ENCODE measurements at places on chromosomes 6 and 20.

GRCh38 chr6:47631269-47631772 lies 67.1 kb upstream of the ADGRF4 start:
- DNase-seq, result peak; percentile 41

GRCh38 chr6:166365221-166365620 lies 17.5 kb downstream of the MPC1 start:
- DNase-seq, result no peak

DNA sequence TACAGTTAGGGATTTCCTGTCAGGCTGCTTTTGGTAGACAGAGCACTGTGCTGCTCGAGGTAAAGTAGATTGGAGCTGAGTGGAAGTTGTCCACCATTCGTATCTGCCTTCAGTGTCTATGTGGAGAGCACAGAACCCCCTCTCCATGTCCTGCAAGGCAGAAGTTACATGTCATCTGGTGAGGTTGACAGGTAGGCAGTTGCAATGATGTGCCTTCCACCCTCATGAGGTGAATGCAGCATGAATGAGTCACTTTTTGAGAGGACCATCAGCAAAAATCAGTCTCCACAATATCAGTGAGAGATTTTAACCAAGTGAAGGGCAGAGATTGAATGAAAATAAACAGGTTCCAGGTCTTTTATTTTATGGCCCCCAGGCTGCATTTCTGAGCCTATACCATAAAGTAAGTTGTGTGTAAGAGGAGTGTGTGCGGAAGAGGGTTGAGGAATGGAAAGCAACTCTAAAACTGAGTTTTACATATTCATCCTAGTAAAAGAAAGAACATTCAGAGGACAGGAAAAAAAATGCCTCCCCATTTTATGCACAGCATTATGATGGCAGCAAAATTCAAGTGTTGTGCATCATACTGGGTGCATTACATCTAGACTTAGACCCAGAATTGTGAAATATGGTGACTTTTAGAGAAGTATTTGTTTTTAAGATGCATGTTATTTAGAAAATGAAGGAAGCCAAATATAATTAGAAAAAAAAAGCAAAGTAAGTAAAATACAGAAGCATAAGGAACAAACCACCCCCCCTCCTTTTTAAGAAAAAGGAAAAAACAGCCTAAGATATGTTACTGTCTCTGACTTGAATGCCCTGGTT lies 15.8 kb downstream of the TRAPPC3L start:
- no peak for DNase-seq

- no peak for DNase-seq
Measured at GRCh38 chr6:35035481-35036030, 105.6 kb downstream of the TCP11 start.

DNA sequence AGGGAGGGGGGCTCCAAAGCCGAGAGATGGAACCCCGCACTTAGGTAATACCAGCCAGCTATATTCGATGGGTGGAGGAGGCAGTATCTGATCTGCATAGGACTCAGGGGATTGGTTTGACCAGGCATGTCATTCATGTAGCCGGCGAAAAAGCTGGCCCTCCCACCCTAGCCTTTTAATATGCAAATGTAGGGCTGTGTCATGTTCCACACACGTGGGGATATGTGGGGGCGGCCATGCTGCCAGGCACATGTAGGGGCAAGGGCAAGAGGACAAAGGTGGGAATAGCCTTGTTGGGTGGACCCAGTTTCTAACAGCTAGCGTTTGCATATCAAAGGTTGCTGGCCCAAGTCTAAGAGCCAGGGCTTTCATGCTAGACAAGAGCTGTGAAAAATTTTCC lies 39.1 kb upstream of the DDR1 start:
- no peak for DNase-seq

DNA sequence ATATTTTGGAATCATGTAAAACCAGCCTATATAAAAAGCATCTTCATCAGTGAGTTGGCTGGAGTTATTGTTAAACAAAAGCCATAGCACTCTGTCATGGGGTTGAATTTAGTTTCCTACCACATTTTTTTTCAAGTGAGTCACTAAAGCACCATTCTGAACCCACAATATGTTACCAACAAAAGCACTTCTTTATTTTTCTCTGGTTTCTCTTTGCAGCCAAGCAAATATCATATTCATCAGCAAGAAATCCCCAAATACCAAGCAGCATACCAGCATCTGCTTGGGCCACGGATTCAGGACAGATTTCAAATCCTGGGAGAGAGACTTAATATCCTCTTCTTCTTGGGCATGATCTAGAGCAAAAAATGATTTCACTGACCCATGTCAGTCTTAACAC lies 441.4 kb downstream of the BCKDHB start:
- no peak for DNase-seq

GRCh38 chr20:58131151-58131550 lies 97.3 kb downstream of the ANKRD60 start:
- DNase-seq, result no peak

- no peak for DNase-seq
Measured at GRCh38 chr6:9914951-9915350, 499.9 kb downstream of the TFAP2A start.

DNA sequence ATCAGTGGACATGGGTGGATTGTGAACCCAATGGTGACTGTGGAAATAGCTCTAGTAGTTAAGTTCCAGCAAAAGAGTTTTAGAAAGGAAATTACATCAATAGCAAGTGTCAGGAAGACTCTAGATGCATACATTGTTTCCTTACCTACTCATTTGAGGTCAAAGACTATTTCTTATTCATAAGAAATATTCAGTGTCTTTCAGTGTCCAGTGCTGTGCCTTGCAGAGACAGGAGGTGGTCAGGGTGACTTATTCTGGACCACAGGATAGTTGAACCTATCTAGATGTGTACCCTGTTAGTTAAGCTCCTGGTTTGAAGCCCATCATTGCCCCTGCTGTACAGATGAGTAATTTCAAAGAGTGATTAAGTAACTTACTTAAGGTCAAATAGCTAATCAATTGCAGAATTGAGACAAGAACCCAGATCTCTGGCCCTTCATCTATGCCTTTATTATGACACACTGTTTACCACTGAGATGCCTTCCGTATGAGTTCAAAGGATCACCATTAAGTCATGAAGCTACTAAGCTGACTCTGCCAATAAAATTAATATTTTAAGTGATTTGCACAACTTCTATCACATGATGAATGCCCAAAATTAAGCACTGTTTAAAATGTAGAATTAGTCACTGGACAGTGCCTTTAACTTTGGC lies 136.1 kb downstream of the PDSS2 start:
- no peak for DNase-seq

DNA sequence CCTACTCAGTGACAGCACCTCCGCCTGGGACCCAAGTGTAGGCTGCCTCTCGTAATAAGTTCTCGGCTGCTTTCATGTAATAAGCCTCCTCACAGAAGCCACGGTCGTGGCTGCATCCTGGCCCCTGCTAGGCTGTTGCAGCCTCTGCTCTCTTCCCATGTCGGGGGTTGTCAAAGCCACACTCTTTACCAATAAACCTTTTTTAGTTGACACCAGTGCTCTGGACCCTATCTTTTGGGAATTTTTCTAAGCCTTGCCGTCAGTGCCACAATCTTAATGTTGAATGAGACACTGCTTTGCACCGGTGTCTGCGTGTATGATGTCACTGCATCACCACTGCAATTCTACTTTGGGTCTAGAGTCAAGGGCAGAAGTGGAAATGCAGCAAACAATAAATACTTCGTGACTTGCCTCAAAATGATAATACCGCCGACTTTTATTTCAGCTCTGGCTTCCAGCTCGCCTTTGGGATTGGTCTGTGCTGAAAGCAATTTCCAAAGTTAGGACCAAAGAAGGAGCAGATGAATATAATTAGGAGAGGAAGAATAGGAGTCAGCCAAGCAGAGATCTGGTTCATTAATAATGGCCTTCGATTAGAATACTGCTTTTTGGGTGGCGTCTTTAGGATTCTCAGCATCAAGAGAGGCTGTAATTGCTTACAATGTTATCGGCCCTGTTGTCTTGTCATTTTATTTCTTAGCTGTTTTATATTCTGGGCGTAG lies 57.6 kb upstream of the CCN6 start:
- no peak for DNase-seq

GRCh38 chr20:55678126-55678525 lies 327.2 kb downstream of the CBLN4 start:
- DNase-seq, result no peak

DNA sequence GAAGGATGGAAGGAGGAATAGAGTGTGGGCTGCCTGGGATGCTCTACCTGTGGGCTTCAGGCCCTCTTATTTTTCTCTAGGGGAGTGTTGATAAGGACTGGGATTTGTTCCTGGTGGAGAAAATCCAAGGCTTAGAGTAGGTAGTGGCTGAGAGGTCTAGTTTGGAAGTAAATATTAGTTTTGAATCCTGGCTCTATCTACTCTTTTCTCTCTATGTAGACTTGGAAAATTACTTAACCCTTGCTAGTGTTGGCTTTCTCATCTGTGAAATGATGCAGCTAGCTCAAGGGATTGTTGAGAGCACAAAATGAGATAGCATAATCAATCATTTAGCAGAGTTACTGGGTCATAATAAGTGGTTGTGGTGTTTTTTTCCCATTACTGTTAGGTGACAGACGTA lies 102.7 kb upstream of the MLIP start:
- no peak for DNase-seq

DNA sequence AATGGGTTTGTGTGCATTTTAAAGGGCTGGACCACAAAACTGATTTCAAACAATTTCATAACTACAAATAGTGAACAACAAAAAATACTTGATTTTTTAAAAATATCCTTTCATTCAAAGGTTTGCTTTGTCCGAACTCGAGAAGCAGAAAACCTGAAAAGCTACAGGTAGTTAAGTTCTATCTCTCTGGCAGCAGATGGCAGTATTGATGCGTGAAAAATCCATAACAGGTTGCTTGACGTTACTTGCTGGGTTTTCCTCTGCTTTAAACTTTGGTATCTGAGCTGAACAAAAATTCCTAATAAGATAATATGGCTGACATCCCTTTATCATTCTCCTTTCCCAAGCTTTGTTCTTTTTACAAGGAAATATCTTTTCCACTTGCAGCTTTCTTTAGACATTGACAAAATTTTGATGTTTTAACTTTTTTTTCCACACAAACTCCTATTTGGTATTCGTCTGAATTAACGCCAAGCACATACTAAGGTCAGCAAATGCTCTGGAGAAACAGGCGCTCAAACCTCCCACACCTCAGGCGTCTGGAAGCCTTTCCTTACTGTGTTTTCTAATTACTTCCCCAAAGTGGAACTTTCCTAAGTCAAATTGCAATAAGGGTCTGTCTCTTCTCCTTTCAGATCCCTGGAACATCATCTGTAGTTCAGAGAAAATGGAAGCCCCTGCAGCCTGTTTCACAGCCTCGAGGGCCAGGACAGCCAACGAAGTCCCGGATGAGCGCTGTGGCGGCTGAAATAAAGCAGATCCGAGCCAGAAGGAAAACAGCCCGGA lies 50.3 kb upstream of the GFRAL start:
- DNase-seq, result peak; percentile 39

- no peak for DNase-seq
Measured at GRCh38 chr6:12196326-12196936, 93.7 kb upstream of the EDN1 start.

DNA sequence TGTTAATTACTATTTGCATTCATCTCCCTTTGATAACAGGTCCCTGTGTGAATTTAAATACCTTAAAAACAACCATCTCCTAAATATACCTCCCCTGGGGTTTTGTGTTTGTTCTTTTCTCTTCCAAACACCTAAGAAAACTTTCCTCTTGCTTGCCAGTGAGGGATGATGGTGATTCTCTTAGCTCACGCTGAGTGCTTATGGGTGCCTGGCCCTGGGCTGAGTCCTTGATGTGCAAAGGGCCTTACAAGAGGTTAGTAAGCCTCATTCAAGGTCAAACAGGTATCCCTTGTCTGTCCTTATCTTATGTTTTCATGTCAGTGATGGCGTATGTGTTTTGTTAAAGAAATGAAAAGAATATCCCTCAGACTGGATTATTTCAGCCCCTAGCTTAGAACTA lies 76.3 kb downstream of the SYCP2L start:
- no peak for DNase-seq

GRCh38 chr6:7136859-7137334 lies 29.1 kb downstream of the RREB1 start:
- DNase-seq, result peak; percentile 13

DNA sequence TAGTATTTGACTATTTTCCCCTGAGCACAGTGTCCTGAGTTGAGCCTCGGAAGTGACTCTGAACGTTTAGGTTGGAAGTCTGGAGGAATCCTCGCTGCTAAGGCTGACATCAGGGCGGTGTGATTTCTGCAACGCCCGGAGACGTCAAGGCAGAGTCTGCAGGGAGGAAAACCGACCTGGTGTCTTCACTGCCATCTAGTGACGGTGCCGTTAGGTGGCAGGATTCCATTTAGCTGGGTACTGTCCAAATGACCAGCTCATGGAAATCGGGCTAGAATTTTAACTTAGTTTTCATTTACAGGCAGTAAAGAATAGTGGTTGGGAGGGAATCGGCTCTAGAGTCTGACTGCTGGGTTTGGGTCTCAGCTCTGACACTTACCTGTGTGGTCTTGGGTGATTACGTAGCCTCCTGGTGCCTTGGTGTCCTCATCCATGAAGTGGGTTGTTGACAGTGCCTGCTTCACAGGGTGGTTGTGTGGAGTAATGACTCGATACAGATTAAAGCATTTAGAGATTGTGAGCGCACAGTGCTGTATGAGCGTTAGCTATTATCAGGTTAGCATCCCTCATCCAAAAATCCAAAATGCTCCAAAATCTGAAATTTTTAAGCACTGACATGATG lies 35.0 kb downstream of the FOXF2 start:
- DNase-seq, result peak; percentile 36

GRCh38 chr6:31094389-31094881 lies 17.9 kb downstream of the C6orf15 start:
- DNase-seq, result peak; percentile 51

Measured in activated CD4-positive, alpha-beta T cell treated with anti-CD3 and anti-CD28 coated beads, Interleukin-2, Interleukin-6, amounts not matched to agents 100 ng/mL and 50 ng/mL, durations not matched to agents 16 hours and 8 hours (primary cell).